AG08395 (cell line): ENCODE measurements at places on chromosomes 12 and 14.
A peak's percentile ranks its signal among the peaks of the same experiment; 100 is the strongest.

DNA sequence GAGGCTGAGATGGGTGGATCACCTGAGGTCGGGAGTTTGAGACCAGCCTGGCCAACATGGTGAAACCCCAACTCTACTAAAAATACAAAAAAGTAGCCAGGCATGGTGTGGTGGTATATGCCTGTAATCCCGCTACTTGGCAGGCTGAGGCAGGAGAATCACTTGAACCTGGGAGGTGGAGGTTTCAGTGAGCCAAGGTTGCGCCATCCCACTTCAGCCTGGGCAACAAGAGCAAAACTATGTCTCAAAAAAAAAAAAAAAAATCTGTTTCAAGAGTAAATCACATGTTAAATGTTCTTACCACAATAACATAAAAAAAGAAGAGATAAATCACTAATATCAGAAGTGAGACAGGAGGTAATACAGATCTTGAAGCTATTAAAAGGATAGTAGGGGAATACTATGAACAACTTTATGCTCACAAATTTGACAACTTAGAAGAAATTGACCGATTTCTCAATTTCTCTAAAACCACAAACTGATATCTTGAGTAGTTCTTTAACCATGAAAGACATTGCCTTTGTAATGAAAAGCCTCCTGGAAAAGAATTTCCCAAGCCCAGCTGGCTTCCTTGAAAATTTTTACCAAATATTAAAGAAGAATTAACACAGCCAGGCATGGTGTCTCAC is 37.7 kb downstream of the TAOK3 start:
- DNase-seq: no peak

DNA sequence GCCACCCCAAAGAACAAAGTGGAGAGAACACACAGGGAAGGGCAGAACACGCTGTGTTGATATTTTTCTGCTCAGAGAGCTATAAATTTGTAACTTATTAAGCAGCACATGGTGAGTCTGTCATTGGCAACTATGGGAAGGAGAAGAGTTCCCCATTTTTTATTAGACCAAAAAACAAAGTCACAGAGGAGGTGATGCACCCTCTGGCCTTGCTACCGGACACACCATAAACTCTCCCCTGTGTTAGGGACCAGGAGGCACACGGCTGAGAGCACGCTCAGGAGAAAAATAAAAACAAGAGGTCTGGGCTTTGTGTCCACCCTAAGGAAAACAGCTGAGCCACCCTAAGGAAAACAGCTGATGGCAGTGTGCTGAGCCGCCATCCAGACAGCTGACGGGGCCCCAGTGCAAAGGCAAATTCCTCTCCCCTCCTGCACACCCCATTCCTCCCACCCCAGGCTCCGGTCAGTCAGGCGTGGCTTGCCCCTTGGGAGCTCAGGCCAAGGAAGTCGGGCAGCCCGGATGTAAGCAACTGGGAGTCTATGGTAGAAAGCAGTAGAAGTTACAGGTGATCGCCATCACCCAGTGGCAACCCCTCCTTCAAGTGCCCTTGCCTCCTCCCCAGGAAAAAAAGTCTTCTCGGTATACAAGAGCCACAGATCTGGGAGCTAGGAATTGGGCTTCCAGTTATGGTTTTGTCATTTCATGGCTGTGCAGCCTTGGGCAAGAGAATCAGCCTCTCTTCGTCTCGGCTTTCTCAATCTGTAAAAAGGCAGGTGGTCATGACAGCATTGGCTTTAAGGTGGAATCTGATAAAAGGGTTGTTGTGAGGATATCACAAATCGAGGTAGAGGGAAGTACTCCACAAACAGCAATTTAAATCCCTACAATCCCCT is 2.4 kb downstream of the PXN start:
- DNase-seq: no peak

DNA sequence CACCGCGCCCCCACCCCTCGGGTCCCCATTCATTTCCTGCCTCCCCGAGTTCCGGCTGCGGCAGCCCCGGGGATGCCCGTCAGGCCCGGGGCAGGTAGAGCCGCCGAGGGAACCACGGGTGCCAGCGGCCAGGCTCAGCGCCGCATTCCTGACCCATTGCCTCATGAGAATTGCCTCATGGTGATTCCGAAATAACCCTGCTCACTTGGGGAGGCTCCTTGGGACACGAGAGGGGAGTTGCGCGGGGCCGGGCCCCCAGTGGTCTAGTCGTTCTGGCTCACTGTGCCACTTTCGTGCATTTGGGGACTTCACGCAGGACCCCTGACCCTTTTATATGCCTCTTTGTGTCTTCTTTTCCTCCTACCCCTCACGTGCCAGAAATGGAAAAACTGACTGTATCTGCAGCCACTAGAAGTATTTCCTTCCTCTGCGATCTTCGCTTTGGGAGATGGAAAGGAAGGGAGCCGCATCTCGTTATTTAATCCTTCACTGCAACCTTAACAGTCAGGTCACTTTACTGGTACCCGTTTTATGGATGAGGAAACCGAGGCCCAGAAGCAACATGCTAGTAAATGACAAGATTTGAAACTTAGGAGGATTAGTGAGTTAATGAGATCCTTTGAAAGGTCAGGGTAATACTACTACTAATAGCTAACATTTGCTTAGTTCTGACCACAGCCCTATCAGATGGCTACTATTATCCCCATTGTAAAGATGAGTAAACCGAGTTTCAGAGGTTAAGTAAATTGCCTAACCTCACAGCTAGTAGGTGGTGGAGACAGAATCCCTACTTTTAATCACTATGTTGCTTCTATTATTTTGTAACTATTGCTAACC is 768 bp downstream of the PTPN11 start:
- DNase-seq: peak; percentile 87

DNA sequence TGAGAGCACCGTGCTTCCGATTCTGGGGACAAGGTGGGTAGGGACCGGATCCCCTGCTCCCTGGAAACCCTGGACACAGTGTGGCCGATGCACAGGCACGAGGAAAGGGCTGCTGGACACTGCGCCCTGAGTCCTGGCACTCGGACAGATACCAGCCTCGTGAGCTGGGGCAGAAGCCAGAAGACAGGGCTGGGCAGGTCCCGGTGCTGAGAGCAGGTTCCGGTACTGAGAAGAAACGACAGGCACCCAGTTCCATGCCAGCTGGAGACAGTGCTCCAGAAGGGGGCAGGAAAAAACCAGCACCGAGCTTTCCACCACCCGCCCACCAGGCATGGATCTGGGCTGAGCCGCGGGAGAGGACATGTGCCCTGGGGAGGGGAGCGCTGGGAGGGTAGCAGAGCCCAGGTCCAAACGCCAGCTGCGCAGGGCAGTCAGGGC is 6.5 kb downstream of the XRCC3 start:
- DNase-seq: no peak

GRCh38 chr12:114904254-114905003 is 220.5 kb upstream of the TBX3 start:
- DNase-seq: no peak
